Body of pancreas (tissue), 4 donors: ENCODE measurements at places on chromosomes 16 and 17.
A peak's percentile ranks its signal among the peaks of the same experiment; 100 is the strongest.

DNA sequence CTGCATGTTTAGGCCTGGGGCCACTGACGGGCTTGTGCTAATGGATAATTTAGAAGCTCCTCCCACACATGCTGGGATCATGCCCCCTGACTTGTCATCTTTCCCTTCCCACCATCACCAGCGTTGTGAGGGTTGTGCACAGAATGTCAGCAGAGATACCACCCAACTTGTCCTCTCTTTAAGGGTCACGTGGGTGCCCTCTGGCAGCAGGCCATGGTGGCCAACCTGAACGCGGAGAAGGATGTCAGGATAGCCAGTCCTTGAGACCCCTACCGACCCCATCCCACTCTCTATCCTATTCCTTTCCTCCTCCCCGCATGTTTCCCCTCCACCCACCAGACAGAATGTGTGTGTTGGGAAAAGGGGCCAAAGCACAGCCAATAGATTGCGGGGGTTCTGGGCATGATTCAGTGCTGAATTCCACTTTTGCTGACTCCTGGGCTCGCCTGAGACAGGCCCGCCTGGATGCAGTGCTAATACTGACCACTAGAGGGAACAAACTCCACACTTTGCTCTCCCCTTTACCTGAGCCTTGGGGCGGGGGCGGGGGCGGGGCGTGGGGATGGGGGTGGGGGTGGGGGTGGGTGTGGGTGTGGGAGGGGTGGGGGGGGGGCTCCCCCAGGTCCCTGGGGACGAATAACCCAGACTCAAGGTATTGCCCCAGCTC, at the start of gene GH2:
Gene GH2 (minus strand): TSS at position 10 of the 667 bp plus-strand sequence. CDS start 143 bp downstream, outside the sequence.
- H3K27me3 ChIP-seq, result no peaks in the 10 kb centered on the region
- no peak within 1 kb of the TSS for H3K27ac ChIP-seq
- H3K4me1 ChIP-seq, result no peaks in the 10 kb centered on the region
- no peak within 1 kb of the TSS for H3K4me3 ChIP-seq
- DNase-seq, result peak; percentile 62
- no peaks in the 10 kb centered on the region for H3K36me3 ChIP-seq

GRCh38 chr16:58044266-58045019, 18.9 kb downstream of the MMP15 start:
- H3K27me3 ChIP-seq, result no peaks in the 10 kb centered on the region
- no peak overlapping the region for H3K27ac ChIP-seq
- peaks cover 19% of the 10 kb centered on the region for H3K4me1 ChIP-seq
- DNase-seq, result no peak

DNA sequence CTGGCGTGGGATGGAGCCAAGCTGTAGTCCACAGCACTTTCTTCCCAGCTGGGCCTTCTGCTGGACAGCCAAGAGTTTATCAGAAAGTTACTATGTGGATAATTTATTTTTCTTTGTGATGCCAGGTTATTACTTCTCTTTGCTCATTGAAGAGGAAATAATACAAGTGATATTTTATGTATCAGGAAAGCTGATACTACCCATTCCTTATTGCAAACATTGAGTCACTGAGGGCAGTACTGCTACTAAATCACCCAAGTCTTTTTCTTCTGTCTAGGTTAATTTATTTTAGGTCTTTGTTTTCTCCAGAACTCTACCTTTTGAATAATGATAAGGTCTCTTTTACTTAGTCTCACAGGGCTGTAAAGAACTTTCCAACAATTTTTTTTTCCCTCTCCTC, 8.3 kb downstream of the NUP93 start:
- no peak overlapping the region for H3K27ac ChIP-seq
- no peak for DNase-seq
- no peaks in the 10 kb centered on the region for H3K36me3 ChIP-seq
- no peak overlapping the region for H3K4me3 ChIP-seq
- peaks cover 16% of the 10 kb centered on the region for H3K4me1 ChIP-seq

DNA sequence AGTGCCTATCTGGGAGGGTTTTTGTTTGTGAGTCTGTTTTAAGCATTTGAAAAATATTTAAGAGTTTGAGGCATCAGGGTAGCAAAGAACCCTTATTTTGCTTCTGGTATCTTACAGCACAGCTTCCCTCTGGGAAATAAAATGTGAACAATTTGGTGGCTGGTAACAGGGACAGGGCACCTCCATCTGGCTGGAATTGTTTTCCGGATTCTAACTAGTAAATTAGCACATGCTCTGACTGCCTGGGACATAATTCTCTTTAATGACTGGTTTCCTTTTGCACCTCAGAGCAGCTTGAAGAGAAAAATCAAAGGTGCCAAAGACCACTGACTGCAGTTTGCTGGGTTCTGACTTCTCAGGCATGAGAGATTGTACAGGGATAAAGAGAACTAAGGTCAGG, 469.1 kb downstream of the GRIN2A start:
- no peaks in the 10 kb centered on the region for H3K27me3 ChIP-seq
- H3K36me3 ChIP-seq, result no peaks in the 10 kb centered on the region
- no peak overlapping the region for H3K4me3 ChIP-seq
- H3K27ac ChIP-seq, result no peak overlapping the region

GRCh38 chr17:38325221-38325851, 18.4 kb downstream of the GPR179 start:
- no peaks in the 10 kb centered on the region for H3K27me3 ChIP-seq
- DNase-seq, result no peak
- H3K27ac ChIP-seq, result no peak overlapping the region
- no peak overlapping the region for H3K4me3 ChIP-seq

- H3K27ac ChIP-seq, result no peak overlapping the region
- H3K36me3 ChIP-seq, result no peaks in the 10 kb centered on the region
- DNase-seq, result no peak
- H3K4me1 ChIP-seq, result no peaks in the 10 kb centered on the region
Measured at GRCh38 chr16:52976539-52977167, 76.0 kb downstream of the CHD9NB start.
